ENCODE measurements at places on chromosomes 6 and 20. TPM values are rescaled to one million over a fixed set of nuclear protein-coding genes. Genes with fewer than 3 reads are reported as not detected.

The TRIM40 gene
- not detected for total RNA-seq

The SMPDL3A gene
- 55.2 TPM for total RNA-seq

The ZNF165 gene
- 2.6 TPM for total RNA-seq

The PHACTR1 gene
- total RNA-seq, result 58.8 TPM

The PDYN gene
- total RNA-seq, result not detected

The BAK1 gene
- 7.4 TPM for total RNA-seq

GRCh38 chr6:130929036-130929678, 102.0 kb downstream of the SMLR1 start:
- no peak for DNase-seq

DNA sequence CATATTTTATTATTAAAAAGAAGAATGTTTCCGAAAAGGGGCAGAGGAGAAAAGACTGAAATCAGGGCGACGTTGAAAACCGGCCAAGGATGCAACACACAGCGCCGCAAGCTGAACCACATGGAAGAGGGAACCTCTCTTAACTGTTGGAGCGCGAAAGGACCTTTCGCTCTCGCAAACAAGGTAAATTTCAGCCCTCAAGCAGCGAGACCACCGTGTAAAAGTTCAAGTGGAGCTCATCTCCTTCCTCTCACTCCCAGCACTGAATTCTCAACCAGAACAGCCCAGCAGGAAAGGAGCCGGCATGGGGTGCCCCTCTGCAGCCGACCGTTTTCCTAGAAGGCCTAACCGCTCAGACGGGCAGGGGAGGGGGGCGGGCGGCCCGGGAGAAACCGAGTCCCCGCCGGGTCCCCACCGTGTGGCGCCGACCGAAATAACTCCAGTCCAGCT, 621 bp downstream of the GPR63 start:
- DNase-seq, result peak; percentile 50

- DNase-seq, result no peak
Measured at GRCh38 chr6:160943997-160944396, 47.6 kb upstream of the MAP3K4 start.

- no peak for DNase-seq
Measured at GRCh38 chr20:43605715-43606114, 15.0 kb downstream of the IFT52 start.

DNA sequence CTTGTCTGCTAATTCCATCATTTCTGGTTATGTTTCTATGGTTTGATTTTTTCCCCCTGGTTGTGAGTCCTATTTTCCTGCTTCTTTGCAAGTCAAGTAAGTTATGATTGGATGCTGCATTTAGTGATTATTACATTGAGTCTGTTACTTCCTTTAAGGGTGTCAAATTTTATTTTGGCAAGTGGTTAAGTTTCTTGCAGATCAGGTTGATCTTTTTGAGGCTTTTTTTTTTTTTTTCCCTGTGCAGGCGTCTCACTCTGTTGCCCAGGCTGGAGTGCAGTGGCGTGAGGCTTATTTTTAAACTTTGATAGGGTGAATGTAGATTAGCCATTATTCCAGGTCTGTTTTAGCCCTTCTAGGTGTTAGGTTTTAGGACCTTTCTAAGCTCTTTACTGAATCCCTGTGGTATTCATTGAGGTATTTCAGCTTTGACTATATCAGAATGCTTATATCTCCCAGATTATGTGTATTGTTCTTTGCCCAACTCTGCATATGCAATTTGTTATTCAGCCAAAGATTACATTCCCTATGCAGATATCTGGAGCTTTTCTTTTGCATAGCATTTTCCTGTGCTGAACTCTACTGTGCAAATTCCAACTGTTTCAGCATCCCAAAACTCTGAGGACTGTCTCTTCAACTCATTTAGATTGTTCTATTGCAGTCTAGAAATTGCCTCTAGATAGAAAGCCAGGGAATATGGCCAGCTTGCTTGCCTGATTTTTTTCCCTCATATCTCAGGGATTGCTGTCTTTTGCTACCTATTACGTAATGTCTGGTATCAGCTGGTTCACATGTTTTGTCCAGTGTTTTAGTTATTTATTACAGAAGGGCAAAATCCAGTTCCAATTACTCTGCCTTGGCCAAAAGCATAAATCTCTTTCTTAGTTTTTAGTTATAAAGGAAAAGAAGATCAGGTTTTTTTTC, 113.3 kb downstream of the AFG1L start:
- DNase-seq, result no peak

DNA sequence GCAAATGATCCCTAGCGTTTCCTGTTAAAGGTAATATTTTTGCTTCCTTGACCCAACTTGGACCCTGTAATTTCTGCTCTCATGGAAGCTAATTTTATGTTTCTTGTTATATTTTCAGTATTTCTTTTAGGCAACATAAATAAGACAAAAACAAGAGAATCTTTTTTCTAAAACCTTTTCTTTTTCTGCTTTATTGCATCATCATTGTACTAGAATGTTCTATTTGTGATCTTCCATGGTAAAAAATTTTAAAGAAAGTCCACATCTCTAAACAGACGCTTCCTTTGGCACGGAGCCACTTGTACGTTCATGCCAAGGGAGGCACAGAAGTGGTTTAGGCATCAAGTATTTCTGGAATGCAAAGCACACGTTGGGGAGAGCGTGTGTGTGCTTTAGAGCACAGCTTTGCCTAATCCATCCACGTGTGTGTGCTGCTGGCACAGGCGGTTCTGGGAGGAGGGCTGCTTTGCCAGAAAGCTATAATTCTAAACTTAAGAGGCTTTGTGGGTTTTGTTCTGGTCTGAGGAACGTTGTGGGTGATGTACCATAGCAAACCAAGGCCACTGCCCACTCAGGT, 98.3 kb downstream of the SASH1 start:
- DNase-seq, result peak; percentile 72

DNA sequence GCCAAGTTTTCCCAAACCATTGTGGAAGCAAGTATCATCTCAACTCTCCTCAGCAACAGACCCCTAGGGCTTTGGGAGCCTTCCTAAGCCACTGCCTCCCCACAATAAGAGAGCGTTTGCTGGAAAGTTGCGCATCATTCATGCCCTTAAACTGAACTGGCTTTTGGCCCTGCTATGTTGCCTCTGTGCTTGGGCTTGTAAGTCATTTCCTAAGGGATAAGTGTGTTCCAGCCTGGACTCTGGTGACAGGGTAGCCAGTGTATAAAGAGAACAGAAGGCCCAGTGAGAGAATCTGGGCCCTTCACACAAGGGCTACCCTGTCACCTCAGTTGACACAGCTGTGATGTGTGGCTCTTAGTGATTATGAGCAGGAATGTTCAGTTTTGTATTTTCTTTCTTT, 77.8 kb downstream of the COL9A1 start:
- DNase-seq, result peak; percentile 27

GRCh38 chr6:166488076-166488685, 98.3 kb downstream of the RAMACL start:
- peak; percentile 48 for DNase-seq

DNA sequence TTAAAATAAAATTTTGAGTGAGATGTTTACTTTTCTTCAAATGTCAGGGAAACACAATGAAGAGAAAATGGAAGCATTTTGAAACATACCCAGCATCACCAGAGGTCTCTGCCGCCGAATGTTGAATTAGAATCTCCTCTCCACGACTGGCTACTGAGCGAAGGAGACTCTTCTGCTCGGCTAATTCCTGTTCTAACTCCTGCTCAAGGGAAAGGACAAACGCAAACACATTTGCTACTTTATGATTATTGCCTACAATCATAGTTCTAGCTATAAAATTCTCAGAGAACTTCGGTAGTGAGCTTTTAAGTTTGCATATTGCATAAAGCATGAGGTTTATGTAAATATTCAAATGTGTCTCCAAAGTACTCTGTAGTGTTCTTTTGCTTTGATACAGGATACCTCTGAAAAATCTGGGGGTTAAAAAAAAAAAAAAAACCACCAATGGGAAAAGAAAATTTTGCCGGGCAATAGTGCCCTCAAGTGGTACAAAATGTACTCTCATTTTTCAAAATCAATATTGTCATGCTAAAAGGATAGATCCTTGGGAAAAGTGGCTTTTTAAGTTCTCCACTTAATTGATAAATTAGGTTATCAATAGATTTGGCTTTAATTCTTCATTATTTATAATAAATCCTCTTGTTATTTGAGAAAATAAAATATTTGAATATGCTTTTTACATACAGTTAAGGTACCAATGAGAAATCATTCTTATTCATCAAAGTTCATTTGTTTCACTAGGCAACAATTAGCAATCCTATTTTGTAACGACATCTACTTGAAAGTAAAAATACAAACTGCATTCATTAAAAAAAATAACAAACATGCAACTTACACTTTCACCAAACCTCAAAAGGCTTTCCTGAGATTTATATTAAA, 369.0 kb downstream of the SYNE1 start:
- no peak for DNase-seq

GRCh38 chr6:10505529-10505928, 15.6 kb upstream of the GCNT2 start:
- no peak for DNase-seq

DNA sequence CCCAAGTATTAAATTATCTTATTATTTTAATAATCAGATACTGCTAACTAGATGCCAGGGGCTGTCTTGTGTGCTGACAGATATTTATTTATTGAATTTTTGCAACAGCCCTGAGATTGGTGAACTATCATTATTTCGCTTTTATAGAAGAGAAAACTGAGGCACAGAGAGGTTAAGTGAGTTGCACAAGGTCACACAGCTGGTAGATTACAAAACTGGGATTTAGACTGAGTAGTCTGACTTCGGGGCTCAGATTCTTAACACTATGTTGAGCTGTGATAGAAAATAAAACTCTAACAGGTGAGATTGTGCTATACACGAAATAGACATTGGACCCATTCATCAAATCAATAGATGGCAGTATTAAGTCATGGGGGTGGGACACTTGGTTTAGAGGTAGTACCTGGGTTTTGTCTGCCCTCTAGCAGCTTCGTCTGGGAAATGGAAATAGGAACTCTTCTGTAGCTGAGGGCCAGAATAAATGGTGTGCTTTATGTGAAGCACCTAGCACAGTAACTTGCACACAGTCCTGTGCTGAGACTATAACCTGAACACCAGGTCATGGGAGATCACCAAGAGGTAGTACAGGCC, 113.4 kb downstream of the B3GAT2 start:
- no peak for DNase-seq

DNA sequence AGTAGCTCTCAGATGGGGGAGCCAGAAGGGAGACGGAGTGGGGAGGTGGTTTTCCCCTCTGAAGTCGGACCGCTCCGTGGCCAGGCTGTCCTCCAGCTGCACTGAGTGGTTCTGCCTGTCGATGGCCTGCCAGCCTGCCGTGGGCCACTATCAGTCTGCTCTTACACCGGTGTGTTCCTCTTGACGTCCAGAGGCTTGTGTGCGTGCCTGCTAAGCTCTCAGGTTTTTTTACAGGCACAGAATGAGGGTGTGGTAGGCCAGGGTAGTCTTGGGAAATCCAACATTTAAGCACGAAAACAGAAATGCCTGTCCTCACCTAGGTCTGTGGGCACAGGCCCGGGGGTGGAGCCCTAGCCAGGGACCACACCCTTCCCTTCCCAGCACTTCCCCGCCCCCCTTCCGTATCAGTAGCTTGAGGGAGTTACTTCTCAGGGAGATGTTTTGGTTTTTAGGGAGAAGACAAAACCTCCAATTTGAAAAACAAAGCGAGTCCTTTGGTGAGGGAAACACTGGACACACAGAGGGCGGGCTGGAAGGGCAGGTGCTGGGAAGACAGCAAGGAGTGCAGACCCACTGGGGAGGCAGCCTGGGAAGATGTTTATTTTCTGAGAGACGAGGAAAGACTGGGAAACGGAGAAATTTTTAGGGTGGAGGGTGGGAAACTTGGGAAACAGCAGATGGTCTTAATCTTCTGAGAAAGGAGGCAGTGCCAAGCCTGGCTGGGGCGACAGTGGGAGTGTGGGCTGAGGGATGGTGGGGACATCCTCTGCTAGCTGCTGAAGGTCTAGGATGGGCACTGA, 106.5 kb downstream of the LY86 start:
- DNase-seq, result no peak

GRCh38 chr6:26109772-26110171, 22.5 kb downstream of the HFE start:
- DNase-seq, result no peak

DNA sequence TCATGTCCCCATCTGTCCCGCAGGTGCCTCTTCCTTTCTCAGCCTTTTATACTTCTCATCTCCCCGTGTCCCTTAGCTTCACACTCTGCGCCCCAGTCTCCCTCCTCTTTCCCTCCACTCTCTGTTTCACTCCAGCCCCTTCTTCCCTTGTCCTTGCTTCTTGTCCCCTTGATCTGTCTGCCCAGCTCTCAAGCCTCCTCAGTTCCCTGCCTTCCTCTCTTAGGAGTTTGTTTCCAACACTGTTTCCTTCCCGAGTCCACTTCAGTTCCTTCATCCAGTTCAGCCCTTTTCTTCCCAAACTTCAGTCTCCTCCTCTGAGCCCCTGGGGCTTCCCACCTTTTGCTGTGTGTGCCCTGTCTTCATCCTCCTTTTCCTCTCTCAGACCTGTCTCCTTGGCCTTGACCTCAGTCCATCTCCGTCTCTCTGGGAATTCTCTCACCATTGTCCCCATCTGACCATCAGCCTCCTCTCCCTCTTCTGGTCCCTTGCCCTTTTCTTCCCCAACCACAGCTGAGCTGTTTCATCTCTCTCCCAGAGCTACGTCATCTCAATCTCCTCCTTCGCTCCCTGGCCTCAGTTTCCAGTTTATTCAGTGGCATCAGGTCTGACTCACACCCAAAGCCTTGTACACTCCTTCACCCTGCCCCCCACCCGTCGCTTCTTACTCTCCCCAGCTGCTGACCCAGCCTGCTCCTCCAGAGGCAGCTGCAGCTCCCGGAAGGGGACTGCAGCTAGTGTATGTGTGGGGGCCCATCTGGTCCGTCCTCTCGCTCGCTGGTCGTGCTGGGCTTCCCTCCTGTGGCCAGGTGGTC, 2.7 kb upstream of the DDR1 start:
- peak; percentile 60 for DNase-seq

DNA sequence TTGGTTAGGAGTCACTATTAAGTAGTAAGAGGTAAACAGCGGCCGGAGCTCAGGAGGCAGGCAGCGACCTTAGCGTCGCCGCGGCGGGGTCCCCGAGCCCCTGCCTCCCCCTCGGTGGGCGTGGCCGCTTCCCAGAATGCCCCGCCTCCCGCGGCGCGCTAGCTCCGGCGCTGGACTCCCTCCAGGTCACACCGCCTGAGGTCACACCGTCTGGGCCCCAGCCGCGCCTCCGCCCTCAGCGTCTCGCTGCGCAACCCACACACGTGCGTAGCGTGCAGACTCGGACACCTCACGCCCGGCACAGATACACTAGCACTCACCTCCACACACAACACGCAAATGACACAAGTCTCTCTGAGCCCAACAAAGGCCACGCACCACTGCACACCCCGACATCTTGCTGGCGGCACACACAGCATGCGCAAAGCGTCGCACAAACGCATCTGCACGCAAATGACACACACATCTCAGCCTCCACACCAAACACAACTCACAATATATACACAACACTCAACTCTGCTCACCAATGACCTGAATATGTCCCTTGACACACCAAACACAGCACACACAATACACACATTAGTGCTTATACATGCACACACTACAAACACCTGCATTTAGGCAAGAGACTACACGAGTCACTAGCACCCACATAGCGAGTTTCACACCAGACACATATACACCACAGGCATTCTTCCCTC, 17.6 kb upstream of the CDKN1A start:
- DNase-seq, result peak; percentile 34

DNA sequence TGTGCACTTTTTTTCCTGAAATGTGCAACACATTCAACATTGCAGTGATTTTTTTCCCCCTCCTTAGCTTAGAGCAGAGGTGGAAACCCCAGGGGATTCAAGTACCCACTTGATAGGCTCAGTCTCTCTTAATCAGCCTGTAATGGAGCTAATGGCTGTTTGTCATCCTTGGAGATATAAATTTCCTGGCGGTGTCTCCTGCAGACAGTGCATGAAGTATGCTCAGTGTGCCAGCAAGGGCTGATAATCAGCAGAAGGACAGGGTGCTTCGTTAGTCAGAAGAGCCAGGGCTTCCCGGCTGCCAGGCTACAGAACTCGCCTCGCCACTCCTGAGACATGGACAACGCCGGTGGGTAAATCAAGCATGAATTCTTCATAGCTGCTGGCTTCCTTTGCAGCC, 69.8 kb upstream of the PHACTR2 start:
- DNase-seq, result no peak

Data from lung (tissue), 17 donors.